GM13977 (cell line): ENCODE measurements at places on chromosomes 12 and 14.

DNA sequence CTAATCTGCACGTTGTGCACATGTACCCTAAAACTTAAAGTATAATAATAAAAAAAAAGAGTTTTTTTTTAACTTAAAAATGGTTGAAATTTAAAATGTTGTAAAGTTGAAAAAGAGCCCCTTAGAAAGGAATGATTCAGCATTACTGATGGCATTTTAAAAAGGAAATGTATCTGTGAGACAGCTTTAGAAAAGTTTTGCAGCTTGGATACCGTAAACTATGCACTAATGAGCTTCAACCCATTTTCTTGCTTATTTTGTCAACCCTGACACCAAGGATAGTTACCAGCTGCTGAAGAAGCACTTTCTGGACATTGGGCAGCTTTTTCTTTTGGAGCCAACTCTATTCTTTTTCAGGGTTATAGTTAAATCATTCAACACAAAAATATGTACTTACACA, 4.3 kb downstream of the BICD1 start:
- no peak for DNase-seq

- DNase-seq, result peak; percentile 43
These were observed 1.6 kb downstream of the VDR start for GRCh38 chr12:47903151-47903611.

DNA sequence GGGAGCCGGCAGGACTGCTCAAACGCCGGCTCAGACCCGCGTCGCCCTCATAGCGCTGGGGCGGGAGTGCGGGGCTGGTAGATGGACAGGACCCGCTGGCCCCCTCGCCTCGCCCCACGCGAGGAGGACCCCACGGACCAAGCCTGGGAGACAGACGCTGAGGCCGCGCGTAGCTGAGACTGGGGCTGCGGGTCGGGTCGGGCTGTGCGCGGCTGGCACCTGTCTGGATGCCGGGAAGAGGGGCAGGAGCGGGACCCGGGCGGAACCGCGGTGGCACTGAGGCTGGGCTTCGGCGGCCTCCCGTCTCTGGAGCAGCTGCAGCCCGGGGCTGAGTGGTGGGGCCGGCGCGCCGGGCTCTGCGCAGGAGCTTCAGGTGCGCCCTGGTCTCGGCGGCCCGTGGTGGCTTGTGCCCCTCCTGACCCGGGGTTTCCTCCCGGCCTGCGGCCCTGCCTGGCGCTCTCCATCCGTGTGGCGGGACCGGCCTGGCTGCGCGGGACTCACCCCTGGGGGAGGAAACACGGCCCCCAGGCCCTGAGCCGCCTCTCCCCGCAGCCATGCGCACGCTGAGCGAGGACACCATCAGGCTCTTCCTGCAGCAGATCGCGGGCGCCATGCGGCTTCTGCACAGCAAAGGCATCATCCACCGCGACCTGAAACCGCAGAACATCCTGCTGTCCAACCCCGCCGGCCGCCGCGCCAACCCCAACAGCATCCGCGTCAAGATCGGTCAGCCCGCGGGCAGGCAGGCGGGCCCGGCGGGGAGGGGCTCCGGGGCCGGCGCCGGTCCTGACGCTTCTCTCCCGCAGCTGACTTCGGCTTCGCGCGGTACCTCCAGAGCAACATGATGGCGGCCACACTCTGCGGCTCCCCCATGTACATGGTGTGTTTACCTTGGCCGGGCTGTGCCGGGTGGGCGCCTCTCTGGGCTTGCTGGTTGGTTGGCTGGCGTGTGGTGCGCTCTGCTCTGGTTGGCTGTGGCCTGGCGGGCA, 14.0 kb downstream of the ULK1 start:
- no peak for DNase-seq

DNA sequence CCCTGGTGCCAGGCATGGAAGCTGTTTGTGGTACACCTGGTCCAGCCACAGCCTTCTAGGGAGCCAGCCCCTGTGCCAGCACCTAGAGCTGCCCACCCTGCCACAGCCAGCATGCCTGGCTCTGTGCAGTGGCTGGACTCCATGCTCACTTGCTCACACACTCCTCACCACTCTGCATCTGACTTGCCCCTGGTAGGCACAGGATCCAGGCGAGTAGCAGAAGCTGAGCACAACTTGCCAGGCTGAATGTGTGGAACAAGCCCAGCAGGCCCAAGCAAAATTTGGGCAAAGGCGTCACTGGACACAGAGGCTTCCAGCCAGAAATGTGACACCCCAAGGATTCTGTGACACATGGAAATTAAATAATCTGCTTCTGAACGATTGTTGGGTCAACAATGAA, 106.7 kb downstream of the MYF5 start:
- no peak for DNase-seq

DNA sequence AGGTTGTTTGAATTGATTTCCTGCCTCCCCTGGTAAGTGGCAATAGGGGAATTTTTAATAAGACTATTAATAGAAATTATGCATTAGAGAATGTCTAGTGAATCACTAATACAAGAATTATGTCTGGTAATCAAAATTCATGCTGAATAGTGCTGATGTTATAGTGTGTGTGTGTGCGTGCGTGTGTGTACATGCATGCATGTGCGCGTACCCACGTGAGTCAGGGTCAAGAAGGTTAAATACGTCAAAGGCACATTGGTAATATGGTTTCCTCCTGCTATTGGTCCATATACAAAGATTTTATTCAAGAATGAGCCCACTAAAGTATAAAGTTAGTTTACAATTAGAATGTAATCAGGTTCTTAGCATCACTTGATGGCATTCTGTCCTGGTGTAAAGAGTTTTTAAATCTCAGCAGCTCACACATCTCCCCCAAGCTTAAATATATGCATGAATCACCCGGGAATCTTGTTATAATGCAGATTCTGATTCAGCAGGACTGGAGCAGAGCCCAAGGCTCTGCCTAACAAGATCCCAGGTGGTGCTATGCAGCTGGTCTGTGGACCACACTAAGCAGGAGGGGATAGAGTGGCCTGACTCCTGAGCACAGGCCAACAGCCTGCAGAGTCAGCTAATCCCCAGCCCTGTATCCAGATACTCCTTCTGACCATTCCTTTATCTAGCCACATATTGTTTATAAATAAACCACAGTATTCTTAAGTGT, 43.9 kb downstream of the TTC9 start:
- no peak for DNase-seq

- peak; percentile 84 for DNase-seq
These were observed at the start of gene CLMN for GRCh38 chr14:95319312-95320077. Gene CLMN, minus strand, starts transcription at chr14:95319908. Its CDS starts 116 bp downstream, at chr14:95319792.

DNA sequence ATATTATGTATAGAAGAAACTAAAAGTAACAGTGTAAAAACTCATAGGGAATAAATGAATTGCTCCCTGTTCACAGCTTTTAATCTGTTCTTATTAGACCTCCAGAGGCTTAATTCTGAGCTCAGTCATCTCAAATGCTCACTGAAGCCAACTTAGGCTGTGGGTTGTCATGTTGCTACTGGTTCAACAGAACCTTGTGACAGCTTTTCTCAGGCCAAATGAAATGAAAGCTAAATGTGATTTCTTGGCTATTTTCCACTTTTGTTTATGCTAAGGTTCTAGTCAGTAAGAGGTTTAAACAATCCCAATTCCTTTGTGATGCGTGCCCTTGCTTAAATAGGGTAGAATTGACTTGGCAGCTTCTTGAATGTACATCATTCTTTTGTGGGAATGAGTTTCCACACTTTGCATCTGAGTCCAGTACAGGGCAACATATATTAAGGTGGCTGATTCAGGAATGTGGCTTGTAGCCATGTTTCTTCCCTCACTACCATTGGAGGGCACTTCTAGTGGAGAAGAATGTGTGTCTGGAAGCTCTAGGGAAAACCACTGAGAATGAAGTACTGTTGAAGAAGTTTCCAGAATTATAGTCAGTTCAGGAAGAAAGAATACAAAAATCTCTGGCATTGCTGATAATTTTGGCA, 156.4 kb downstream of the NEDD1 start:
- DNase-seq, result no peak
